PC-9 (cell line): ENCODE measurements at places on chromosomes 6 and 20. TPM values are rescaled to one million over a fixed set of nuclear protein-coding genes. Genes with fewer than 3 reads are reported as not detected.

ESR1 gene
- total RNA-seq: 1.5 TPM in 2 replicates

- H3K27ac ChIP-seq: no peak overlapping the region
- H3K36me3 ChIP-seq: no peaks in the 10 kb centered on the region
- peaks cover 71% of the 10 kb centered on the region for H3K27me3 ChIP-seq
- DNase-seq: no peak
- H3K4me1 ChIP-seq: no peaks in the 10 kb centered on the region
These were observed 131.7 kb downstream of the BFSP1 start for GRCh38 chr20:17399303-17399985.

- no peak overlapping the region for H3K27ac ChIP-seq
- DNase-seq: no peak
- no peaks in the 10 kb centered on the region for H3K36me3 ChIP-seq
- H3K27me3 ChIP-seq: no peaks in the 10 kb centered on the region
These were observed 63.0 kb downstream of the CD83 start for GRCh38 chr6:14180609-14181008.

ARMC2 gene
- 7.9 and 15.5 TPM in 2 replicates for total RNA-seq

CCN5 gene
- 0.20 TPM in 1 of 2 replicates, not detected in the other for total RNA-seq

DNA sequence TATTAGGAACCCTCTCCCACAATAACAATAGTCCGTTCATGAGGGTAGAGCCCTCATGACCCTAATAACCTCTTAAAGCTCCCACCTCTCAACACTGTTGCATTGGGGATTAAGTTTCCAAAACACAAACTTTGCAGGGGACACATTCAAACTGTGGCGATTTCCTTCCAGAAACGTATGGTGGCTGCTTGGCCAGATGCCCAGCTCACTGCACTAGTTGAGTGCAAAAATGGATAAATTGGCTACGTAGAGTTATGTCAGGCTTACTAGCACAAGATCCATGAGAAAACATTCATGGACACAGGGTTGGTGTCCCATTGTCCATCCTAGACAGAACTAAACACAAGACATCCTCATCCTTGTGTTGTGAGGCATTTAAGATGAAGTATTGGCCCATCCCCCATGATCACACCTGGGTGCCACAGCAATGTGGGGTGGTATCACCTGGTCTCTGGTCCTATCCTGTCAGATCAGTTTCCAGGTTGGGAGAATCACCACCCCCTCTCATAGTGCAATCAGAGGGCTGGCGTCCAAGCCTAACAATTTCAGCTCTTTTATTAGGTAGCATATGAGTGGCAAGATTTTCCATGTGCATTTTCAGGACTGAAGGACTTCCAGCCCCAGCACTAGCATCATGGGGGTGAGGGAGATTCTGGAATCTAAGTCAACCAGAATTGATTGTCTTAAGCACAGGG, 63.4 kb upstream of the ELOVL5 start:
- no peak overlapping the region for H3K4me3 ChIP-seq
- DNase-seq: no peak
- no peaks in the 10 kb centered on the region for H3K36me3 ChIP-seq
- H3K27ac ChIP-seq: no peak overlapping the region
- no peaks in the 10 kb centered on the region for H3K4me1 ChIP-seq

- H3K4me1 ChIP-seq: no peaks in the 10 kb centered on the region
- no peak overlapping the region for H3K27ac ChIP-seq
- no peaks in the 10 kb centered on the region for H3K36me3 ChIP-seq
- H3K27me3 ChIP-seq: no peaks in the 10 kb centered on the region
These were observed 133.8 kb downstream of the GMPR start for GRCh38 chr6:16372029-16372776.

DNA sequence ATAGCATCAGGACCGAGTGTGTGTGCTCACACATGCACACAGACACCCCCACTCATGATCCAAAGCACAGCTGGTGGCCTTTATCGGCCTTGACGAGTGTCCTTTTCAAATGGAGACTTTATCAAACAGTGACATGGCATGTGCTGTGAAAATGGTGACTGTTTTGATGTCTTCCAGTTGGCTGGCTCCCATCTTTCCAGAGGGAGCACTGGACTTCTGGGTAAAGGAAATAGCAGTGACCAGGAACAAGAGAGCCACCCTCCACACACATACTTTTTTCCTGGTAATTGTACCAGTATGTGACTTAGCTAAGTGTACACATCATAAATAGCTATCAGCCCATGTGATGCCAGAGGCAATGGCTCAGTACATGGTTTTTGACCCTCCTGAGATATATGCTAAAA, 52.7 kb downstream of the ZDHHC14 start:
- no peaks in the 10 kb centered on the region for H3K27me3 ChIP-seq
- no peak overlapping the region for H3K4me3 ChIP-seq
- DNase-seq: no peak
- peaks cover 16% of the 10 kb centered on the region for H3K4me1 ChIP-seq
- no peak overlapping the region for H3K27ac ChIP-seq

- DNase-seq: no peak
- no peaks in the 10 kb centered on the region for H3K27me3 ChIP-seq
- no peak overlapping the region for H3K27ac ChIP-seq
- peaks cover 7% of the 10 kb centered on the region; the same call in 1 of the 2 replicates for H3K4me1 ChIP-seq
- H3K36me3 ChIP-seq: no peaks in the 10 kb centered on the region
These were observed 49.7 kb upstream of the CITED2 start for GRCh38 chr6:139423971-139424667.

SIGLEC1 gene
- total RNA-seq: 0.13 TPM in 1 of 2 replicates, not detected in the other

DNA sequence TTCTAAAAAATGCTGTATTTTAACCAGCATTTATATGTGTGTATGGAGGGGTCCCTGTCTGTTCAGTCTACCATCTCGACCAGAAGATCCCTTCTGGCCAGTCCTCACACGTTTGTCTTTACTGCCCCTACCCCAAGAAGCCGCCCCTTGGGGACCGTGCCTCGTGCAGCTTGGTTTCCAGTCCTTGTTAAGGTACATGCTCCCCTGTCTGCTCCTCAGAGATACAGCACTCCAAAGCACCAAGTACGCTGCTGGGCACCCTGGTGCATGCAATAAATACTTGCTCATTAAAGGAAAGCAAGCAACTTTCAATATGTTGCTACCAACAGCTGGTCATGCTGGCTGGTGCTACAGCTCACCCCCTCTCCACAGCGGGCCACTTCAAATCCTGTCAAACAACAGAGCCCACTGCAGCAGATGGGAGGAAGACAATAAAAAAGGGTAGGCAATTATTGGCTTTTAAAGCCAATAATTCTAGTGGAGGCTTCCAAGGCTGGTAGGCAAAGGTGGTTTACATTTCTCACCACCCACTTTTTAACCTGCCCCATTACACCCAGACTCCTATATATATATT, 61.6 kb downstream of the PSMG4 start:
- no peaks in the 10 kb centered on the region for H3K36me3 ChIP-seq
- no peak overlapping the region for H3K4me3 ChIP-seq
- no peak for DNase-seq
- no peak overlapping the region for H3K27ac ChIP-seq
- H3K27me3 ChIP-seq: no peaks in the 10 kb centered on the region
